ENCODE measurements at places on chromosomes 4 and X.

GRCh38 chr4:87575983-87576382, 32.3 kb upstream of the DSPP start:
- DNase-seq = no peak

DNA sequence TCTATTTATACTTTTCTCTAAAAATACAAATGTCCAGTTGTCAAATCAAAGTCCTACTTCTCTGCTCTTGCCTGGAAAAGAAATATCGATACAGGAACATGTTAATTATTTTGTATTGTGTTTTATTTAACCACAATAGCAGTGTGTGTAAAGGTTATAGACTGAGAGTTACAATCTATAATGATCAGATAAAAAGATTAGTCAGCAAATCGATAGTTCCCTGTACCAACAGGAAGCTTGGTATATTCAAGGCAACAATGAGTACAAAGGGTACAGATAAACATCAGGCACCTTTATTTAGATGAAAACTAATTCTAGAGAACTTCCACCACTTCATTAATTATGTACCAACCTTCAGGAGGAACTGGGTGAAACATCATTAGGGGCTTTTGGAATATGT, 469.5 kb downstream of the GBA3 start:
- DNase-seq = no peak

DNA sequence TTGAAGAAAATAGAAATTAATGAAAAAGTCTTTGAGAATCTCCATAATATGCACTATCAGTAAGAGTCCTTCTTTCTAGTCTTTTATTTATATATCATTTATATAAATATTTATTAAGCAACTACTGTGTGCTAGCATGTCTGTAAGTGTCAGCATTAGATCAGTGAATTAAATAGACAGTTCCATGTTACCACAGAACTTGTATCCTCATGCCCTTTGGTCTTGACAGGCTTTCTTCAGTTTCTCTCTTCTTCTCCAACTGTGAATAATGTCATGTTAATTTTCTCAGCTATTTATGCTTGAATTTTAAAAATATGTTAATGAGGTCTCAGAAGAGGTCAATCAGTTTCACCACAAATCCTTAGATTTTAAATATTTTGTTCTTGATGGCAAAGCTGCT, 389.6 kb upstream of the TRAM1L1 start:
- no peak for DNase-seq

DNA sequence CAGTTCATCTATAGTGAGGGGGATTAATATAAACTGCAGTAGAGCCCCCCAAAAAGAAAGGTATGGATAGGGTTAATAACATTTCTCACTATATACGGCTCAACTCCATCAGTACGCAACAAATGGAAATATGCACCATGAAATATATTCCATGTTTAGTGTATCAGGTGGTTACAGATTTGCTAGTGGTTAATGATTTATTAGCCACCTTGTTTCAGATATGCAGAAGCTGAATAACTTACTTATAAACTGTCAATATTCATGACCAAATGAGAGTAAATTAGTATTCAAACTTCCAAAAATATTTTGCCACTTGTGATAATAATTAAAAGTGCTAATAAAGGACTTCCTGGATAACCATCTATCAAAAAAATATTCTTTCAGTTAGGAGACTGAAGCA, 14.8 kb downstream of the AMTN start:
- no peak for DNase-seq

GRCh38 chr4:161320377-161320776, 843.4 kb downstream of the FSTL5 start:
- DNase-seq = peak; percentile 71

DNA sequence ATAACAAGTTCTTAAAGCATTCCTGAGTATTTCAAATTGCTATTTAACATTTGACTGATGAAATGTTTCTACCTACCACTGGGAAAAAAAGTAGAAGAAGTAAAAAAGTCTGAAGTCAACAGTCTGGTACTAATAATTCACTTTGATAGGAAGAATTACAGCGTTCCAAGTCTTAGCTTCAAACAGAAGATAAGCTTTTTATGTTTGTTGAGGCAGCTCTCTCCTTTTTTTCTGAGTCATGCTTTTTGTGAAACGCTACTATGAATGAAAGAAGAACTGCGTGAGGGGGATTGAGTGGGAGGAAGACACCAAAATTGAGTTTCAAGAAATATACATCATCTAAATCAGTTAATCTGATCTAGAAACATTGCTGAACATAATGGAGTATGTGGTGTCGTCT, 13.0 kb upstream of the KDR start:
- DNase-seq = no peak

- DNase-seq = no peak
These were observed 256.7 kb downstream of the SPOCK3 start for GRCh38 chr4:166977596-166977995.

DNA sequence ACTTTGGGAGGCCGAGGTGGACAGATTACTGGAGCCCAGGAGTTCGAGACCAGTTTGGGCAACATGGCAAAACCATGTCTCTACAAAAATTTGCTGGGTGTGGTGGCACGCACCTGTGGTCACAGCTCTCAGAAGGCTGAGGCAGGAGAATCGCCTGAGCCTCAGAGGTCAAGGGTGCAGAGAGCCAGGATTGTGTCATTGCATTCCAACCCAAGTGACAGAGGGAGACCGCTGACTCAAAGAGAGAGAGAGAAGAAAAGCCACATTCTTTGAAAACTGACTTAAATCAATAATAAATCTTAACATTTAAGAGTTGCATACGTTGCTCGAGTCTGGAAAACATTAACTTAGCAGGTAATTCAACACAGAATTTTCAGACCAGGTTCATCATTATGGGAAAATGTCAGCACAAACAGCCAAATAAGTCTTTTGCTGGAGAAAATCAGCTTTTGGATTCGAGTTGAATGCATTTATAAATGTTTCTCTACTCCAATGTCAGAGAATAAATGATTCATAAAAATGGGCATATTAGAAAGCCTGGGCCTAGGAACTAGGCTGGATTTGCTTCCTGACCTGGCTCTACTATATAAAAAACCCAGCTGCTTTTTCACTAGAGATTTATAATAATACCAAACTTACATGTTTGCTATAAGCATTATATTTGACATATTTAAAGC, 68.3 kb upstream of the RBPJ start:
- no peak for DNase-seq

- no peak for DNase-seq
These were observed 50.1 kb downstream of the IGFBP7 start for GRCh38 chr4:57059890-57060716.

DNA sequence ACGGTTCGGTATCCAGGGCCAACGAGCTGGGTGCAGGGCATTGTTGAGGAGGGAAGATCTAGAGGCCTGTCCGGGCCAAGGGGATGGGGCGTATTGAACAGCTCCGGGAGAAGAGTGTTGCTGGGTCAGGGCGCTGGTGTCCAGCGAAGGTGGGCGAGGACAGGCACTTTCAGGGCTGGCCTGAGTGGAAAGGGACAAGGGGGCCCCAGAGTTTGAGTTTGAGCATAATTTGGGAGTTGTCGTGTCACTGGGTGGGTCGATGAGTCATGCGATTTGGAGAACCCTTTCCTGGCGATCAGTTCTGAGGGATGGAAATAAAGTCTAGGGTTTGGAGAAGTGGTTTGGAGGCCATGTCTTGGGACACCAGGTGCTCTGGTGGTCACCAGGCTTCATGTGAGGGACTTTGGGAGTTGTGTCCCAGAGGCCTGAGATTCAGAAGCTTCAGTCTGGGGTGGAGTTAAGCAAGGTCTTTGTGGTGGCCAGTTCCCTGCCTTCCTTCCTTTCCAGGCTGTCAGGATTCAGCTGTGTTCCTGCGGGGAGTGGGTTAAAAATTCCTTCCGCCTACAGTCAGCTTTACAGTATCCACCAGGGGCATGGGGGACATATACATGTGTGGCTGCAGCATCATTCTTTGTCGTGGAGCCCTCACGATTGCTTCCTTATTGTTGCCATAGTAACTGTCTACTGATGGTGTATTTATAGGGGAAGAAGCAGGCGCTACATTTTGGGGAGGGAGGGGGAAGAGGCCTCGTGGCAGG, 504 bp downstream of the PRRG3 start:
- DNase-seq = no peak

- no peak for DNase-seq
These were observed 22.8 kb upstream of the AP1S2 start for GRCh38 chrX:15877380-15877779.
